Fibroblast of skin of right biceps (primary cell): ENCODE measurements at places on chromosomes 12 and 14.

DNA sequence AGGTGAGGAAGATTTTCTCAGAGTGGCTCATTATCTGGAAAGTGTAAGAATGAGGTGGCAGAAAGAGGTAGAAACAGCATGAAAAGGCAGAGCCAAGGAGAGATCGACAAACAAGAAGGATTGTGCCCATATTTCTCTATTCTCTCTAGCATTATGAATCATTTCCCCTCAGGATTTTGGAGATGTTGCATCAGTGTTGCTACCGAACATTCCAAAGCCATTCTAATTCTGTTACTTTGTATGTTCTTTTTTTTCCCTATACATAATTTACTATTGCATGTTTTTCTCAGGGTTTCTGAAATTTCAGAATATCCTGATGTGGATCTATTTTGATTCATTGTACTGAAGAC is 61.4 kb downstream of the KICS2 start:
- peak; percentile 88 for DNase-seq

DNA sequence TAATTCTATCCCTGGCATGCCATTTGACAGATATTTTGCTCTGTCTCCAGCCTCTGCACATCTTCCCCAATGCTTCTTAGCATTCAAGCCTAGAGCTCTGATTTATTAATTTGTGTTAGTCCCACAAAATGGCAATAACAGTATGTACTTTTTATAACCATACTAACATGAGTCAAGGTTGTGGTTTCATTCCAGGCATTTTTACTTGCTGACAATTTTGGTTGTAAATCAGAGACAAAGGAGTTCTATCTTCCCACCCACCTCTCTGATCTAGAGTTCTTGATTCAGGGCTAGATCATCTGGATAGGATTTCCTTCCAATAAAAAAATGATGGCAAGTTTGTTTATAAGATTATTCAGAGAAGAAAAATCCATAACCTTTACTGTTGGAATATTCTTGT is 18.5 kb upstream of the CISTR start:
- peak; percentile 96 for DNase-seq

- no peak for DNase-seq
These were observed 132.7 kb downstream of the PPFIA2 start for GRCh38 chr12:81626406-81626805.

- peak; percentile 76 for DNase-seq
These were observed 194.8 kb downstream of the SLC41A2 start for GRCh38 chr12:104763168-104763805.

DNA sequence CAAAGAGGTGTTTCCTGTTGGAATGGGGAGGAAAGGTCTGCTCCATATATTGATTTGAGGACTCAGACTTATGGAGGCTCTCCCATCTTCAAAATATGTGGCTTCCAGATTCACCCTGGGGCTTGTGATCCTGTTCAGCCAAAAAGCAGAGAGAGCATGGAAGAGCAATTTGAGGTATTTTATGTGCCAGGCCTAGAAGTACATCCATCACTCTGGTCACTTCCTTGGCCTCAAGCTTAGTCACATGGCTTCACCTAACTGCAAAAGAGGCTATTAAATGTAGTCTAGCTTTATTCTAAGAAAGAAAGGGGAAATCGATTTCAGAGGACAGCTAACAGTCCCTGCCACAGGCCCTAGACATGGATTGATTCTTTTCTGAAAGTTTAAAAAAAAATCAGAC is 86.2 kb downstream of the C12orf50 start:
- DNase-seq = no peak

GRCh38 chr14:94355191-94355794 is 32.2 kb upstream of the SERPINA6 start:
- DNase-seq = peak; percentile 53

- peak; percentile 31 for DNase-seq
These were observed 710.5 kb downstream of the NOVA1 start for GRCh38 chr14:25887251-25887878.

- peak; percentile 44 for DNase-seq
These were observed 150.4 kb upstream of the FAR2 start for GRCh38 chr12:28998662-28999120.

DNA sequence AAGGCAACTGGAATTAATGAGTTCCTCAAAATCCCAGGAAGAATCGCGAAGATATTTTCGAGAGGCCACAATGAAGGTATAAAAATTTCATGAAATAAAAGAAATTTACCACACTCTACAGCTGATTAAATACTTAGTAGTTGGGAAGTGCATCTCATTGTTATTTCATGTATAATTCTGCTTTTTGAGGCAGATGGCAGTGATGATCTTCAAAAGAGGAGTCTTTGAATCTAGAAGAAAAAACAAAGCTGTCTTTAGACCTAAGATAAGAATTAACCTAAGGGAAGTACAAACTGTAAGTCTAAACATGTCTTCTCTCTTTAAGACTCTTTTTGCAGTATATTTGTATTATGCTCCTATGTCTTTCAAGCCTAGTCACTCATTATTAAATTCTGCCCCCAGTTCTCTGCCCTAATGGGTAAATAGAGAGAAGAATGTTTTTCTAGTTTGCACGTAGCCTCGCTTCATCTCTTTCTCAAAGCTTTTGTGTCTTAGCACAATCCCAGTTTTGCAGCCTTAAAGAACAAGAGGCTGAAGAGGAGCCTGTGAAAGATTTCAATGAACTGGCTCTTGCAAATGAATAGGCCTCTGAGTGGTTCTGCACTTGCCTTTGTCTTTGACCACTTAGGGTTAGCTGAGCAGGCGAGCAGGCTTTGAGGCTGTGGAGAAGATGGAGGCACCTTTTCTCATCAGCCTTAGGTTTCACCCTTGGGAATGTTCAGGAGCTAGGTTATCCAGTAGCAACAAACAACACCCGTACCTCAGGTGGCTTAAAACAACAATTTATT is 32.7 kb downstream of the CFAP54 start:
- DNase-seq = no peak

DNA sequence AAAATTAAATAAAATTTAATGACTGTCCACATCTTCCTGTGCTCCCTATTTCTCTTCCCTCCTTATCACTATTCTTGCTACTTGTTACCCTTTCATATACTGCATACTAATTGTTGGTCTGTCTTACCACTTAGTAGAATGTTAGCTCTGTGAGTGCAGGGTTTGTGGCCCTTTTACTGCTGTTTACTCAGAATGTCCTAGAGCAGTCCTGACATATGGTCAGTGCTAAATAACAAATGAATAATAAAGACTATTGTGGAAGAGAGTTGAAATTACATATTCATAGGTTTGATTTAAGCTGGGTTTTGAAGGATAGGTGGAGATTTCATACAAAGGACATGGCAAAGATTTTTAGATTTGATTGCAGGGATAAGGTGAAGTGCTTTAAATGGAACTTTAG is 24.5 kb downstream of the KTN1 start:
- no peak for DNase-seq

- DNase-seq = no peak
These were observed 11.6 kb downstream of the STX2 start for GRCh38 chr12:130827432-130827831.

- DNase-seq = no peak
These were observed 9.1 kb downstream of the B4GALNT1 start for GRCh38 chr12:57623811-57624390.

DNA sequence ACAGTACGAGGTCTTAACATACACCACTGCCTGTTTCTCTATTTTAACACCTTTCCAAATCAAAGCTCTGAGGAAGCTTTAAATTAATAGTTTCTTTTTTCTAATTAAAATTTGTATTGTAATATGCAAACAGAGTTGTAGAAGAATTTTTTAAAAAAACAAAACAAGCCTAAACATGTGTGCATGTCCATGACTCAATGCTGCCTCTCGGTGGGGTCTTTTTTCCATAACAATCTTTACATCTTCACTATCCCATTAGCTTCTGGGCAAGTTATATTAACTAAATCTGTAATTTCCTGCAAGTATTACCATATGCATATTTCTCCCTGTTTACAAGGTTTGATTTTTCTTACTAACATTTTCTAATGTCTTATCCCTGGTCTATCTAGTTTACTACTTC is 143.9 kb upstream of the NAV3 start:
- DNase-seq = peak; percentile 47

DNA sequence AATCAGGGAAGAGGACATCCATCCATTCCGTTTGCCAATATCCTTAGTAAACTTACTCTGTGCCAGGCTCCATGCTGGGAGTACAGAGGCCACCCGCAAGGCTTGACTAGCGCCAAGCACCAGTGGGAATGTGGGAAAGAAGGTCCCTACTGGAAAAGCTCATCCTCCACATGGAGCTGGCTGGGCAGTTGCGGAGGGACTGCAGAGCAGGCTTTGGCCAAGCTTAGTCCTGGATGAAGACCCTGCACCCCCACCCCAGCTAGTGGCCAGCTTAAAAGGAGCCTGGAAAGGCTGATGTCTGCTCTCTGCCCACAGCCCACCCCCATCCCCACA is 22.4 kb upstream of the EIF2B2 start:
- DNase-seq = no peak

- DNase-seq = no peak
These were observed 389.9 kb downstream of the RPS29 start for GRCh38 chr14:49196327-49196726.

GRCh38 chr12:62468935-62469334 is 2.3 kb downstream of the MON2 start:
- DNase-seq = no peak

GRCh38 chr14:31080484-31080883 is 54.3 kb upstream of the STRN3 start:
- no peak for DNase-seq

- DNase-seq = no peak
These were observed 105.8 kb downstream of the MSRB3 start for GRCh38 chr12:65384240-65384639.

DNA sequence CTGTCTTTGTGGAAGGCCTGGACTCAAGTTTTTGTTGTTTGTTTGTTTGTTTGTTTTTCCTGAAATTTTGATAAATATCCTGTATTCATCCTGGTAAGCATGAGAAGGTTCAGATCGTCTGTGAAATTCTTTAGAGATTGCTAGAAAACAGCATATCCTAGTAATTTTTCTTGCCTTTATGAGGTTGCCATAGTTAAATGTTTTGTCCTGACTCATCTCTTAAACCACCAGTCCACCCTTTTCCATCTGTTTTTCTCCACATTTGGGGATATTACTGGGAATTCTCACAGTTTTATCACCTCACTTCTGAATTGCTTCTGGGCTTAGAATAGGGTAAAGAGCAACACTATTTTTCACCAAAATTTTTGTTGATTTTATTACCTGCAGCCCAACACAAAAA is 248.3 kb downstream of the FBXL14 start:
- DNase-seq = peak; percentile 74

DNA sequence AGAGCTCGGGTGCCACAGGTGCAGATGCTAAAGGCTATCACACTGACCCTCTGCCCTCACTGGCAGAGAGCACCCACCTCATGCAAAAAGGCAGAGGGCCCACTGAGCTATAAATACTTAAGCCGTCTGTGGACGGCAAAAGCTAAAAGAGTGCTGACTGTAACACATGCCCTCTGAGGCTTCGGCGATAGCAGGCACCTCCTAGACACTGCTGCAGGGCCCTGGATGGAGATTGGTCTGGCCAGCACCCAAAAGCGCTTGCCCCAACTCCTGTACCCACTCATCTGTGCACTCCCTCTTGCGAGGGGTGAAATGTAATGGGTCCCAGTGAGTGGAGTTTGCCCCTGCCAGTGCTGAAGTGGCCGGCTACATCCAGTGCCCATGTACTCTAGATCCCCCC is 148.7 kb downstream of the SLC16A7 start:
- DNase-seq = no peak

DNA sequence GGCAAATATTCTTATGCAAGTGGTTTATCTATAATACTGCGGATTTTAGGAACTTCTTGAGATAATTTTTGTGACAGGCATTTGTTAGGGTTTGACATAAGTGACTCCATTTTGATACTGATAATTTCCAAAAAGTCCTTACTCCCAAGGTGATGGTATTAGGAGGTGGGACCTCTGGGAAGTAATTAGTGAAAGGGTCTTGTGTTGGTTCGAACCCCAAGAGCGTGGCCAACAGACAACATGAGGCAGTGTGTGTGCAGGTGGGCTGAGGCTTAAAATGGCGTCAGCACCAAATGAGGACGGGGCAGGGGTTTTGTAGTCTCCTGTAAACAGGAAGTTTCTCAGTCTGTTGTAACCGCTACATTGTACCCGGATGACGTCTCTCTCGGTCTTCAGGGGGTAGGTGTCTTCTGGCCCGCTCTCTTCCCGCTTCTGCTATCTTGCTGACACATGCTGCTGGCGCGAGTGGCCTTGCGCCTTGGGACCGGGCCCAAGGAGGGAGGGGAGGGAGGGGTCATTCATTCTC is 1.7 kb upstream of the C12orf43 start:
- no peak for DNase-seq

DNA sequence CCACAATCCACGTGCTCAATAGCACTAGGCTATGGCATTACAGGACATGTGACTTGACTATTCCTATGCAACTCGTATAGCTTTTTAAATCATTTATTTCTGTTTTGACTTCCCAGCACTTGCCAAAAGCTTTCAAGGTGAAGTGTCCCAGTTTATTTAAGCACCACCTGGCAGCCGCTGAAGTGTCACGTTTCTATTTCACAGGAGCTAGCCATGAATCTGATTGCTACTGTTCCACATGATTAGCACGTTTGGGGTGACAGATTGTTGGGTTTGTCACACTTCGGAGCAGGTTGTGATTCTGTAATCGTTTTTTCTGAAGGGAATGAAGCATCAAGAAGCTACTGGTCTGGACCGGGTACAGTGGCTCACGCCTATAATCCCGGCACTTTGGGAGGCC is 39.9 kb upstream of the BICDL1 start:
- no peak for DNase-seq

DNA sequence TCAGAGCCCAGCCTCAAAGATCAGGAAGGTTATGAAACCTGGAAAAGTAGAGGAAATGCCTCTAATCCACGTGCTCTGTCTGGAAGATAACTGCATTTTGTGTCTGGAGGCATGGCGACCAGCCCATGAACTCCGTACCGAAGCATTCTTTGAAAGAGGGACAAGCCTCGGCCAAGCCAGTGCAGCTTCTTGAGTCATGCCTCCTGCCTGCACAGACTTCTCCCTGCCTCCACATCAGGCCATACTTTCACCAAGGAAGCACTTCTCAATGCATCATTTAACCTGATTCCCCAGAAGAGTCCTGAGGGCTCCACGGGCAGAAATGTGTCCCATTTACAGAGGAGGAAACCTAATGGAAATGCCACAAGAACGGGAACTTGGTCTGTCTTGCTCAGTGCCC is 3.4 kb downstream of the ACTN1 start:
- peak; percentile 87 for DNase-seq

- no peak for DNase-seq
These were observed 15.5 kb upstream of the FKBP4 start for GRCh38 chr12:2779281-2779680.

DNA sequence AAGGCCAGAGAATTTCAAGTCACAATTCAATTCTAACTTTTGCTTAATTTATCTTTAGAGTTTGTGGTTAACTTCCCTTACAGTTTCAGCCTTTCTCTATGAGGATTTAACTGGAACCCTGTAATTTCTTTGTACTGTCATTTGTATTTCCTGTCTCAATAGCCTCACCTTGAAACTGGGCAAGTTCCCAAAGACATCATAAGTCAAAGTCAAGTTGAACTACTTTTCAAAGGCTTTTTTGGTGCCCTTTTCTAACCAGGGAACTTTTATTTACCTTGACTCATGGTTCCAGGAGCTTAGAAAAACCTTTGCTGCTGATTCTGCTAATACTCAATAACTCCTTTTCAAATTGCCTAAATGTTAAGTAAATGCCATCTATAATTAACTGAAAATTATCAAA is 200.8 kb upstream of the KRR1 start:
- DNase-seq = no peak

- DNase-seq = no peak
These were observed 36.5 kb downstream of the LEMD3 start for GRCh38 chr12:65205886-65206285.

- no peak for DNase-seq
These were observed 1022.9 kb downstream of the SLC6A15 start for GRCh38 chr12:83889745-83890144.

GRCh38 chr14:95151561-95151960 is 5.8 kb downstream of the DICER1 start:
- DNase-seq = no peak
